ENCODE measurements at places on chromosomes 12 and 14.

DNA sequence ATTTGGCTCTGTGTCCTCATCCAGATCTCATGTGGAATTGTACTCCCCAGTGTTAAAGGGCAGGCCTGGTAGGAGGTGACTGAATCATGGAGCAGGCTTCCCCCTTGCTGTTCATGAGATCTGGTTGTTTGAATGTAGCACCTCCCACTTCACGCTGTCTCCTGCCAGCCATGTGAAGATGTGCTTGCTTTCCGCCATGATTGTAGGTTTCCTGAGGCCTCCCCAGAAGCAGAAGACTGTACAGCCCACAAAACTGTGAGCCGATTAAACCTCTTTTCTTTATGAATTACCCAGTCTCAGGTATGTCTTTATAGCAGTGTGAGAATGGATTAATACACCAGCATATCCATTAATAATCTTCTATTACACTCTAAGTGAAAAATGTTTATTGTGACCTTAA, 70.2 kb downstream of the BAZ1A start:
- no peak for DNase-seq

DNA sequence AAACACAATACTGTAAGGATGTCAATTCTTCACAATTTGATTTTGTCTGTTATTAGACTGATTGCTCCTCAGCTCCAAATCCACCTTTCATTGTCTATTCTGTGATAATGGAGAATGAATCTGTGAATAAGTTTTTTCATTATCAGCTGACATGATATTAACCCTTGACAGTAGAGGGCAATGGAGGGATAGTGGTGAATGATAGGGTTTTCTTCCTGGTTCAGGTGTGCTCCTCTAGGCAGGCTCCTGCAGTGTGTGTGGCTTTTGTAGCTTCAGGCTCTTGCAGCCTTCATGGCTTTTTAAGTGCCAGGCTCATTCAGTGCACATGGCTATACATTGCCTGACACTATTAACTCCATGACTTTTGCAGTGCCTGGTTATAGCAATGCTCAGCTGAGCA, 23.4 kb upstream of the ZNF641 start:
- DNase-seq, result no peak

DNA sequence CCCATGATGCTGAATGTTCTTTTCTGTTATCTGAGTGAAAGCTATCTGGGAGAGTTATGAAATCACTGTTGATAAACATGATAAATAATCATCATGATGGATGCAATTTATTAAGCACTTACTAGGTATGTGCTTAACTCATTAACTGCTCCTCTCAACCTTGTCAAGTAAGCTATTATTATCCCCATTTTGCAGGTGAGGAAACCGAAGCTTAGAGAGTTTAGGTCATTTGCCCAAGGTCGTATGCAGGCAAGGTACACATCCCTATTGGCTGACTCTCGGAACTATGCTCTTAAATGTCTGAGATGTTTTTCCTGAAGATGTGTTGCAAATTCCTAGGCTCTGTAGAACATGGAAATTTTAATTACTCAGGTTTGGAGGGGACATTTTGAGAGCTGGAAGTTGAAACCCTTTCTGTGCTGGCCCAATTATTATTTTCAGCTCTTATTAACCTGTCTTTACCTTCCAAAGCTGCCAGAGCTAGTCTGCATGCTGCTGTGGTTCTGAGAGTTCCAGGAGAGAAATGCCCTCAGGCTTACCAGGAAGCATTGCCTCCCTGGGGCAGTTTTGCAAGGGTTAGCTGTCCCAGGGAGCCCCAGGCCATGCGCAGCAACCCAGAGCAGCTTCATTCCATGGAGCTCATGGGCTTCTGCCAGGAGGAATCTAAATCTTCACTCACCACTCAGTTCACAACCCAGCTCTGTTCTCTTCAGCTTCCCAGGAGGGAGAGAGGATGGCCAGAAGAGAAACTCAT, 55.6 kb upstream of the OAS1 start:
- no peak for DNase-seq

DNA sequence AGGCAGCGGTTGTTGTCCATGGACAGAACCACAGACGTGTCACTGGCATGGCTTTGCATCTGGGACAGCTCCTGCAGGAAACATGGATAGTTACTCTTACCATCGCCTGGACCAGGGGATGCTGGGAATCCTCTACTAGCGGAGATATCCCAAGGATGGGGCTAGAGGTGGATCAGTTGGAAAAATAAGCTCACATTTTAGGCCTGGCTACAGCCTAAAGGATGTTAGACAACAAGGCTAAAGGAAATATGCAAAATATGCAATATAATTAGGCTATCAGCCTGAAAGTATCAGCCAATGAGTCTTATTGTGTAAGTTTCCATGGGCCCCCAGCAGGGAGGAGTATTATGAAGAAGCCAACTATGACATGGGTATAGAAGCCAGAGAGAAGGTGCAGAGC, 5.0 kb downstream of the KRT76 start:
- DNase-seq, result no peak

GRCh38 chr14:23580948-23581281, 2.3 kb upstream of the JPH4 start:
- DNase-seq, result no peak

GRCh38 chr12:19439059-19440018, at the start of gene AEBP2:
Gene AEBP2 (plus strand): TSS chr12:19439492. CDS start chr12:19439700, 208 bp downstream.
- DNase-seq, result peak; percentile 29

- no peak for DNase-seq
Observed at GRCh38 chr12:25557830-25558436, 4.8 kb upstream of the LMNTD1 start.

DNA sequence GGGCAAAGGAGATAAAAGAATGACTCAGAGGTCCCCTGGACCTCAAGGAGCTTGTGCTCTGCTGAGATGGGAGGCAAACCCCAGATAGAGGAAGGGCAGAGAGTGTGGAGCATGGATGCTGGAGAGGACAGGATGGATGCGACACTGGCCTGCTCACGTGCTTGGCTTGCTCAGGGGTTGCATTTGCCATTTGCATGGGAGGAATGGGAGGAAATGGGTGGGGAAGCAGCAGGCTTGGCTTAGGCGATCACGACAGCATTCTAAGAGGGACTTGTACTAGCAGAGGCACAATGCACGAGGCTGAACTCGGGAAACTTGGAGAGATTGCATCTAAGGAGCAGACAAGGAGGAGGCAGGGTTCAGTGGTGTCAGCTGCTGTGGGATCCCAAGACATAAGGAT, 19.8 kb downstream of the CD9 start:
- DNase-seq, result no peak

GRCh38 chr14:62301911-62302310, 539.7 kb downstream of the SNAPC1 start:
- no peak for DNase-seq

DNA sequence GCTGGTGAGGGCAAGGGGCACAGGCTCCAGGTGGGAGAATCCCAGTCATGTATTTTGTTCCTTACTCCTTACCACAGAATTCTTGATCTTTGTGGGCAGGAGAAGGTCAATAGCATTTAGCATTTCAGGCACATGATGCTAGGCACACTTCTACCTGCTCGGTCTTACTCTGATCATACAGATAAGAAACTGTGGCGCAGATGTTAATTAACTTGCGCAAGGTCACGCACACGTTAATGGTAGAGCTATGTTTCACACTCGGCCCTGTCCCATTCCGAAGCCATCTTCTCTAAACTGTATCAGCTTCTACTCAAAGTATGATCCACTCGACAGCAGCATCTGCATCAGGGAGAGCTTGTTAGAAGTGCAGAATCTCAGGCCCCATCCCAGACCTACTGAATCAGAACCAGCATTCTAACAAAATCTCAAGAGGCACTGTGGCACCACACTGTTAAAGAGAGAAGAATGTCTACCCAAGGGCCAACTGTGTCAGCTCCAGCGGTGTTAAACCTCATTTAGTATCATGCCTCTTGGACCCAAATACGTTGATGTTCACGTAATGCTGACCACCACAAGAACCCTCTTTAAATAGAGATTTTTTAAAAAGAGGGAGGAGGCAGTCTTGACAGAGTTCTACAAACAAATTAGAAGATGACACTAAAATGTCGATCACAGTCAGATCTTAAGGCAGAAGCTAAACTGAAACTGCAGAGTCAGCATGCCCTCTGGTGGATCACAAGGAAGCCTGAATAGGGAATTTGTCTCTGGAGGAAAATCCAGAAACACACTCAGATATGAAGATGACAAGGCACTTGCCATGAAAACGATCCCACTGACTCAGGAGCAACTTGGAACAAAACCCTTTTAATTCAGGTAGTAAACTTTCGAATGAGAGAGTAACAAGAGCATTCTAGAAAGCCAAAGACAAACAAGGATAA, 7.3 kb downstream of the STXBP6 start:
- DNase-seq, result no peak

GRCh38 chr12:22626406-22626805, 1.4 kb downstream of the ETNK1 start:
- no peak for DNase-seq

DNA sequence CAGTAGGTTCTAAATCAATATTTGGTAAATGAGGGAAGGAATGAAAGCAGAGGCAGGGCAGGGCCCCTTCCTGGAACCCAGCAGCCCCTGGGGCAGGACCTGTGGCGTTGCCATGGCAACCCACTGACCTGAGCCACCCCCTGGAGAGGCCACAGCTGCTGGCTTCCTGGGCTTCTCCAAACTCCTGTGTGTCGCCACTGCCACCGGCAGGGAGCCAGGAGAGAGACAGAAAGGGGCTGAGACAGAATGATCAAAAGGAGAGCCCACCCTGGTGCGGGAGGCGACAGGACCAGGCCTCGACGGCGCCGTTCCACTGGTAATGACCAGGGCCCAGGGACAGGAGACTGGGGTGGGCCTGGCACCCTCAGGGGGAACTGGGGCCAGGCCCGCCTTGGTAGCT, 18.2 kb downstream of the RFX4 start:
- DNase-seq, result peak; percentile 24

DNA sequence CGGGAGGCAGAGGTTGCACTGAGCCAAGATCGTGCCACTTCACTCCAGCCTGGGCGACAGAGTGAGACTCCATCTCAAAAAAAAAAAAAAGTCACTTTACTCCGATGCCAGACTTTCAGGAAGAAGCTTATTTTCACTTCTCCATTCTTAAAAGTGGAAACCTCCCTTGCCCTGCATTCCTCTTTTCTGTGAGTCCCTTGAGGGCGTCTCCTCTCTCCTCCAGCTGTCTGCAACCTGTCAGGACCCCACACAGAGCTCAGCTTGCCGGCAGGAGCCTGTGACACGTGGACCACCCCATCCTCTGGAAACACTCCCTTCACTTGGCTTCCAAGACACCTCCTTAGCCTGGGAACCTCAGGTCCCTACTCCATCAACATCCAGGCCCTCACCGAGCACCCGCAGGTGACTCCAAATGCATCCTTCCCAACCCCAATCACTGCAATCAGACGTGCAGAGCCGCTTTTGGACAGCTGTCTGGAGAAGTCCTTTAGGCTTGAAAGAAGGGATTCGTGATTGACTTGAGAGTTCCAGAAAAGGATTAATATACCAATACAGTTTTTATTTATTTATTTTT, 34.3 kb downstream of the SLC15A4 start:
- no peak for DNase-seq

DNA sequence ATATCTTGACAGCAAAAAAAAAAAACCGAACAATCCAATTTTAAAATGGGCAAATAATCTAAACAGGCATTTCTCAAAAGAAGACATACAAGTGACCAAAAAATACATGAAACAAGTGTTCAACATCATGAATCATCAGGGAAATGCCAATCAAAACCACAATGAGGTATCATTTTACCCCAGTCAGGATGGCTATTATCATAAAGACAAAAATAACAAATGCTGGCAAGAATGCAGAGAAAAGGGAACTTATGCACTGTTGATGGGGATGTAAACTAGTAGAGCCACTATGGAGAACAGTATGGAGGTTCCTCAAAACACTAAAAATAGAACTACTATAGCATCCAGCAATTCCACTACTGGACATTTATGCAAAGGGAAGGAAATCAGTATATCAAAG, 448.2 kb downstream of the RGS6 start:
- DNase-seq, result no peak

DNA sequence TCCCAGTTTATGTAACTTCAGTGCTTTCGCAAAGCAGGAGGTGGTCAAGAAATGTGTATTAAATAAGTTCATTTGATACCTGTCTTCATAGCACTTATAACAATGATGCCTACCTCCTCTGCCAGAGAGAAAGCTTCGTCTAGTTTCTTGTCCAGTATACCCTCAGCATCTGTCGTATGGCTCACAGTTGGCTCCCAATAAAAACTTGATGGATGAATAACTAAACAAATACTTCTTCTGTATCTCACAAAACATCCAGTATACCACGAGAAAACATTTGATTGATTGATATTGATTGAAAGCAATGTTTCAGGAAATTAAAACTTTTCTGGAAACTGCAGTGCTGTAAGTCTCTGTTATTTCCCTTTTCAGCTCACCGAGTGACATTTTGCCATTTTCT, 26.9 kb upstream of the PTGDR start:
- no peak for DNase-seq

DNA sequence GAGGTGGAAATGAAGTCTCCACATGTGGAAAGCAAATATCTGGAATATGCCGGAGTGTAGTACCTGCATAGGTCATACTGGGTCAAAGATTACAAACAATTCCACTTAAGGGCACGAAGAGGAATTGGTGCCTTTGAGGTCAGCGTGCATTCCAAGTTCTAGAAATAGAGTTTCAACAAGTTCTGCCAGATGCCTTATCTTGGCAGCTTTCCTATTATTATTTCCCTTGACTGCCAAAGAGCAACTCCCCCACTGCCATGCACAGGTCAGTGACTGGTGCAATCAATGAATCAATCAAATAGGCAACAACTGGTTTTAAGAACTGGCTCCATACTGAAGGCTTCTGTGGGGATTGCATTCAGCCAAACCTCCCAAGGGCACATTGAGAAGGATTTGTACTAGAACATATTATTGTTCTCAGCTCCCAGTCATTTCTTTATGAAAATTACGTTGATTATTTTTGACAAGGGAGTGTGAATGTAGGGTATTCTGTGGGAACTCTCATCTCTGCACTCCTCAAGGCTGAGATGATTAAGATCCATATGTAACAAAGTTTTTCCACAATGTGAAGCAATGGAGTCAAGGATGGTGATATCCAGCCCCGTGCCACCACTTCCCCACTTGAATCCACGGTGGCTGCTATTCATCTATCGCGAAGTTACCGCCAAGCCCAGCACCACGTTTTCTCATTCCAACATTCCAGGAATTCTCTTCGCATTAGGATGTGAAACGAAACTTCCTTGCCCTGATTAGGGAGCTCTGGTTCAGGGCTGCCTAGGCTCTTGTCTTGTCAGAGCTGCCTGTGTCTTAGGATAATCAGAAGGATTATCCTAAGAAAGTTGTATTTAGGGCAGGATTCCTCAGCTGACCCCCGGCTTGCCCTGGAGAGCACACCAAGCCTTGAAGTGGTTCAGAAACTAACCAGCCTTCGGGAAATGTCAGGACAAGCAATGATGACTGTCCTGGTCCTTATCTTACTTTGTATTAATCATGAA, 115.1 kb upstream of the PCED1B start:
- DNase-seq, result peak; percentile 26
